Lower leg skin (tissue), 4 donors: ENCODE measurements at places on chromosomes 11 and 22. TPM values are rescaled to one million over a fixed set of nuclear protein-coding genes. Genes with fewer than 3 reads are reported as not detected.

- no peak for DNase-seq
Observed at GRCh38 chr22:39610246-39610645, 39.7 kb downstream of the CACNA1I start.

DNA sequence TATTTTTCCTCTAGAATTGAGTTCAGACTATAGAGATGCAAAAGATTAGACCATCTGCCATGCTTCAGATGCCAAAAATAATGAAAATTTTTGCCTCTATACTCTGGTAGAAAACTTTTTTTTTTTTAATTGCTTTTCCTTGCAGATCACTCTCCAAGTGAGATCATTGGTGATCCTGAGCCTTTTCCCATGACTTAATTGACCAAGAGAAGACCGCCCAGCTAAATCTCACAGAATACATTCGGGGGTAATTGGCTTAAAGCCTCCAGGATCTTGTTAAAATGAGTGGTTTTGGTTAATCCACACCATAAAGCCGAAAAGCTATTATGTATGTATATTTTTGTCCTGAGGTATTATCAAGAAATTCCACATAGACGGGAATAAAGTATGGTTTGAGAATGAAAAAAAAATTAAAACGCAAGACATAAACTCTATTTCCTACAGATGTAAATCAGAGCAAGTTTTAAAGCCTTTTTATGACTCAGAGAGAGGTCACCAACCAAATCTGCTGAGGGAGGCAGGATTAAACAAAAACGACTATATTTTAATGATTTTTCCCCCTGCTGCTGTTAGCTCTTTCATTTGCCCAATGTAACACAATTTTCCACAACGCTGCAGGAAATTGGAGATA is 64.0 kb downstream of the PARVA start:
- no peak for DNase-seq

DNA sequence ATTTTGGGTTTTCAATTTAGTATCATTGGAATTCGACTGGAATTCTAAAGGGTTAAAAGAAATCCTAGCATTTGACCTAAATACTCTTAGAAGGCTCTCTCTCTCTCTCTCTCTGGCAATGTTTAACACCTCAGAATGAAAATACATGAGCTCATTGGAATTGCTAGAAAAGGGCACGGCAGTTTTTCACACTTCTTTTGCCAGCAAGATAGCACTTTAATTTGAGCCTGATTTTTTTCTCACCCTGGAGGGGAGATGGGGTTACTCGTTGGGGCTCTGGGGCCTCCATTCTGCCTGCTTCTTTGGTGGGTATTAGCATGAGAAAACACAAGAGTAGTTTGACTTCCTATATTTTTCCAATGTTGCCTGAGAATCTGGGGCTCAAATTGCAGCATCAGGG is 22.8 kb upstream of the CLMP start:
- no peak for DNase-seq

DNA sequence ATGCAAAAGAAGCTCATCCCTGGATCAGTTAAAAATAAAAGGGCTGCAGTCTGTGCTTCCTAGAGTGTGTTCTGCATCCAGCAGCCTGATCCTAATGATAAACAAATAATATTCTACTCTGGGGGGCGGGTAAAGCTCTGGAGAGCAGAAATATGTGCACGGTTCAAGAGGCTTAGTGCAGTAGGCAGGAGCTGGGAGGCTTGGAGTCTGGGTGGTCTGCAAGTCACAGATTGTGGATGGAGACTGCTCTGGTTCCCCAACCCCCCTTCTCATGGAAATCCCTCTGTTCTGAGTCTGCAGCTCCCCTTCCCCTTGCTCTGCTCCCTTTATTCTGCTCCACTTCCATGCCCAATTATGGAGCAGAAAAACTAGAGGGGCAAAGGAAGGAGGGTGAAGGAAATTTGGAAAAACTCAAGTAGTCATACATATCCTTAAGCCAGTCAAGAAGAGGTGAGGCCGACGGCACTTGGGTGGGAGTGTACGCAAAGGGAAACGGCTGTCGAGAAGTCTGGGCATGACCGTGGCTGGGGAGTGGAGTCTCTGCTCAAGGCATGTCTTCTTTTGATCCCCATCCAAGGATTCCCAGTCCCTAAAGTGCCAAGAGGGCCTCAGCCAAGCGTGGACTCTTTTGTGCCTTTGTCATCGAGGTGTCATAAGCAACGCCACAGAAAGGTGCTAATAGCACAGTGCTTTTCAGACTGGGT is 16.3 kb upstream of the CLMP start:
- DNase-seq: no peak

B4GALNT4 gene
- 20.0 TPM for total RNA-seq

PGA5 gene
- total RNA-seq: not detected

C11orf16 gene
- not detected for total RNA-seq

INPP5J gene
- total RNA-seq: 2.2 TPM
